Right lobe of liver (tissue), 6 donors: ENCODE measurements at places on chromosomes 11 and 22. TPM values are rescaled to one million over a fixed set of nuclear protein-coding genes. Genes with fewer than 3 reads are reported as not detected.

DNA sequence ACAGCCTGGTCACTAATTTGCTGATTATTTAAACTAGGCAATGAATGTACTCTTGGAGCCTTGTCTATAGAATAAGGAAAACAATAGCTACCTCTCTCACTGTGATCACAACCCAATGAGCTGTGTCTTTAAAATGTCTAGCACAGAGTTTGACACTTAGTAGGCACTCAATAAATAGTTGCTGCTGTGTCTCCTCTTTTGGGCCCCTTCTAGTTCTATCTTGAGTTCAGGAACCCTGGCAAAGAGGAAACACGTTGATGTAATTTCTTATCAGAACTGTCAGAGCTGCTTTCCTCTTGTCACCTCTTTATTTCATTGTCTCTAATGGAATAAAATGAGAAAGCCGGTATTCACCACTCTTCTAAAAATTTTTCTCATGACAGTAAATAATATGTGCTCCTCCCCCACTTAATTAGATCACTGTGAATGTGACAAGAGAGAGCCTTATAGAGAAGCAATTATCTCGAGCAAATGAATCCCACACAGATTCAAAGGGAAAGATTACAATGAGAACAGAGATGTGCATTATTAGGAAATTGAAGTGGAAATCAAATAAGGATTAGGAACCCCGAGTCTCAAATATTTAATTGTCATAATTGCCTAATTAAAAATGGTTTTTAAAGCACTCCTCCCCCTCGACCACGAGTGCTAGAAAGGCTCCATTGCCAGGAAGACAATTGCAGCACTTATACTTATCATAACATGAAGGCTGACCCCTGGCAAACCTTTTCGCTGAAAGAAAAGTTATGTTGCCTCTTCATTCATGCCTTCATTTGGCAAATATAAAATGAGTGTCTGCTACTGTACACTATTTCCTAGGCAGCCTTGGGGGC, 175.0 kb upstream of the BDNF start:
- no peak for DNase-seq

DNA sequence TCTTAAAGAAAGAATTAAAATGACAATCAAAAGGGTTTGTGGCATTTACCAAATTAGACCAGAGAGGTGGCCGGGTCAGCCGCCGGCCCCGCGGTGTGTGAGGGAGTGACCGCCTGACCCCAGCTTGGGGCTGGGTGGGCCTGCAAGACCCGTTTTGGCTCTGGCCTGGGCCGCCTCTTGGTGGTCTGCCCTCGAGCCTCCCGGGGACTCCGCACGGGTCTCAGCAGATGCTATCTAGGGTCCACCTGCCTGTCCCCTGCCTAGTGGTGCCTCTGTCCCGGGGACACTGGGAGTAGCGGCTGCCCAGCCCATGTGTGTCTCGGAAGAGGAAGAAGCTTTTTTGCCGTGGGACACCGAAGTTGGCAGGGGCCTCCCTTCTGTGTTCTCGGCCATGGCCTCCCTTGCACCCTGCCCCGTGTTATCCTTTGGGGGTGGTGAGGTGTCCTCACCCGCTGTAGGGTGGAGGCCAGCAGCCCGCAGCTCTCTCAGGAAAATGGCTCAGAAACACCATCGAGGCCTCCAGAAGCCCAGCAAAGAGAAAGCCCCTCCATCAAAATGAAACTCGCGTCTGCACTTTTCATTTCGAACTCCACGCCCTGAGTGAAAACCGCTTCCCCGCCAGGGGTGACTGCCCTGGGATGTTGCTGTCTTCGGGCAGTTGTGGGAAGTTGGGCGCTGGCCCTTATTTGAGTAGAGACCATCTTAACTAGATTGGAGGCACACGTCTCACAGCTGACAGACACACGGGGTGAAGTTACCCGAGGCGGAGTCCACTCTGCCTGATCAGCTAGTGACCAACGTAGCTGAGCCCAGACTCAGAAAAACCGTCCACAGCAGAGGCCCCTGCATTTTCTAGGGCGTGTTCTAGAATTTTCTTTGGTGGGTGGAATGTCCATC, 8.0 kb downstream of the CCND1 start:
- DNase-seq = peak; percentile 20

DNA sequence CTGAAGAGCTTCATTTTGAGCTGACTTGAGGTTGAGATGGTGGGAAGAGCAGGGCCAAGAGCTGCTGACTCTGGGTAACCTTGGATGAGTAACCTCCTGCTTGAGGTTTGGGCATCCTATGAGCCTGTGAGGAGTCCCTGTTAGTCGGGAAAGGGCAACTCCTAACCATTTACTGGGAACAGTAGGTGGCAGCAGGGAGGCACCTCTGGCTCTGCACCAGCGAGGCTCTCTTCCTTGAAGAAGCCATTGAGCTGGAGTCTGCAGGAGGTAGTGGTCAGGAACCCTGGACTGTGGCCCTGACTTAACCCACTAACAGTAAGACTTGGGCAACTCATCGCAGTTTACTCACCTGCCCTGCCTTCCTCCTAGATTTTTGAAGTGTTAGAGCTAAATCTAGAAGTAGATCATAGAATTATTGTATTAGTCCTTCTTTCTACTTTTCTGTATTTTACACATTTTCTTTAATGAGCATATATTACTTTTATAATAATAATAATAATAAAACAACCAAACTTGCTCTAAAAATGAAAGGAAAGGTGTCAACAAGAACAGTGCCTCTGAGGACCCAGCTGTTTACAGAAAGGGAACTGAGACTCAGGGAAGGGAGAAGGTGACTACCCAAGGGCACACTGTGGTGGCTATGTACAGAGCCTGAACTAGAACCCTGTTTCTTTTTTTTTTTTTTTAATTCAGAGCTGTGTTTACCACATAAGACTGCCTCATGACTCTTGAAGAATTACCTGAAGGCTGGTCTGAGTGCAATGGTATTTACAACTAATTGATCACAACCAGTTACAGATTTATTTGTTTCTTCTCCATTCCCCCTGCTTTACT, 47.5 kb downstream of the MEI1 start:
- peak; percentile 59 for DNase-seq

The MS4A2 gene
- not detected for total RNA-seq

GRCh38 chr11:109425554-109425953, 3.6 kb downstream of the C11orf87 start:
- DNase-seq = no peak

DNA sequence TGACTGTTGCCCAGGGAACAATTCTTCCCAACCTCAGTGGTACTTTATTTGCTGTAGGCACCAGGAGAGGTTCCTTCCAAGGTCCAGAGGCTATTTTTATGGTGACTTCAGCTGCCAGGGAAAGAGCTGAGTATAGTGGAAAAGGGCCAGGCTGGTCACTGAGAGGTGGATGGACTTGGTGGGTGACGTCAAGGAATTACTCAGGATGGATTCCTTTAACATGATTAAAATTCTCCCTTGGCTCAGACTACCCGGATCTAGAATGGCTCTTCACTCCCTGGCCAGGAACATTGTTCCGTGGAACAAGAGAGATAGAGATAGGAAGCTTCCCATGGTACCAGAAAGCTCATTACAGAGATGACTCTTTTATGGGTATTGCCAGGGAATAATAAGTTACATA, 8.7 kb upstream of the CALCA start:
- DNase-seq = no peak

The RGL4 gene
- not detected for total RNA-seq

DNA sequence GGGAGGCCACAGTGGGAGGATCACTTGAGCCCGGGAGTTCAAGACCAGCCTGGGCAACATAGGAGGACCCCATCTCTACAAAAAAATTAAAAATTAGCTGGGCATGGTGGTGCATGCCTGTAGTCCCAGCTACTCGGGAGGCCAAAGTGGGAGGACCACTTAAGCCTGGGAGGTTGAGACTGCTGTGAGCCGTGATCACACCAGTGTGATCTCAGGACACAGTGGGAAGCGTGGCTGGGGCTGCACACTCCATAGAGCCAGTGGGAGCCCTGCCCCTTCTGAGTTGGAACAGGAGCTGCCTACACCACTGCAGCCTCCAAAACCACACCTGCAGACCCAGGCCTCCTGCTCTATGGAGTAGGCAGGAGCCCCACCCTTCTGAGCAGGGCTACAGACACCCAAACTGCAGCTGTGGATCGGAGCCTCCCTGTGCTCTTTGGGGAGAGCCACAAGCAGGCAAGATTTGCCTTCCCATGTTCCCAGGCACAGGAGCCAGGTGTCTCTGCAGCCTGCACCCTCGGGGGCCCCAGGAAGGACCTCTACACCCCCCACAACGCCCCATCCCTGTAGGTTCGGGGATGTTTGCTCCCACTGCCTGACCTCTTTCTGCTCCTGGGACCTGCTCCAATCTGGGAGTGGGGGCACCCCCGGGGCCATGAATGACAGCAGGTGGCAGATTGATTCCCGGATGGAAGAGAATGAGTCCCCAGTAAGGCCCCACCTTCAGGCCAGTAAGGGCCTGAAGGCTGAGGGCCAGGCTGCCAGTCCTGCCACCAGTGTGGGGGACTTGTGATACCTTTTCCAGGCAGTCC, 245.4 kb downstream of the BUD13 start:
- DNase-seq = peak; percentile 21

GRCh38 chr11:131579932-131580387, 209.5 kb downstream of the NTM start:
- no peak for DNase-seq

- no peak for DNase-seq
These were observed 15.3 kb downstream of the KCNJ5 start for GRCh38 chr11:128906185-128907050.

GRCh38 chr22:46593211-46593681, 26.9 kb upstream of the GRAMD4 start:
- peak; percentile 49 for DNase-seq

The RAB3IL1 gene
- total RNA-seq = 5.0 TPM

GRCh38 chr11:115617767-115618166, 113.6 kb upstream of the CADM1 start:
- DNase-seq = no peak
